ENCODE measurements at places on chromosomes 4 and X. TPM values are rescaled to one million over a fixed set of nuclear protein-coding genes. Genes with fewer than 3 reads are reported as not detected.

KIAA1210 gene
- not detected for total RNA-seq

DRP2 gene
- total RNA-seq, result 0.23 TPM

TMPRSS11E gene
- total RNA-seq, result not detected

GAGE12E gene
- total RNA-seq, result not detected

FATE1 gene
- not detected for total RNA-seq

FOXP3 gene
- total RNA-seq, result 0.28 TPM

ABHD18 gene
- 7.8 TPM for total RNA-seq

AASDH gene
- total RNA-seq, result 7.9 TPM

CT45A3 gene
- not detected for total RNA-seq

FOXR2 gene
- total RNA-seq, result not detected

UBE2D3 gene
- total RNA-seq, result 234 TPM

DNA sequence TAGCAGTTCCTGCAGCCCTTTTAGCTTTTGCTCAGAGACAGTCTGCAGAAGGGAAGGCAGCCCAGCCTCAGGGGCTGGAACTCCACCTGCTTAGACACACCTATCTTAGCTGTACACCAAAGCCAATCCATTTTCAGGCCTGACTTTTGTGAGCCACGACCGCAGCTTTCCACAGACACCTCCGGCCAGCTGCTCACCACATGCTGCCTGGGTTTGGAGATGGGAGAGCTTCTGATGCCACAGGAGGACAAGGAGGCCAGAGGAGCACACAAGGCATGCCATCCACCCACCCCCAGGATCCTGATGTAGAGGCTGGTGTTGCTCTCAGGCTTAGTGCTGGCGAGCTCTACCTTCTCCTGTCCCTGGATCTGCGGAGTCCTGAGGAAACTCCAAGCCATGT is 141.8 kb upstream of the NALF2 start:
- no peak for DNase-seq
- no peak overlapping the region for H3K4me3 ChIP-seq

DNA sequence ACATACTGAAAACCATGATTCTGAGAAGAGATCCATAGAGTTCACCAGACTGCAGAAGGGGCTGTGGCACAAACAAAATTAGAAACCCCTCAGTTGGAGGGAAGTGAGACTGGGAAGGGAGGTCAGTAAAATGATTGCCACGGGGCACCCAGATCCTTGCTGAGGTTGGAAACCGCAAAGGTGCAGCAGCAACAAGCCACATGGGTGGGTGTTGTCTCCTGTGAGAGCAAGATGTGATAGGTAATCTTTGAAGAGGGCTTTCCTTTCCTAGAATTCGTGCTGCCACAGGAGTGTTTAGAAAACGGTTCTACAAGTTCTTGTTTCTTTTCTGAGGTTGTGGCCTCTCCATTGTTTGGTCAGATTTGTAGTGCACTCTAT is 85.5 kb downstream of the NFKB1 start:
- H3K27ac ChIP-seq, result no peak overlapping the region
- H3K36me3 ChIP-seq, result peaks cover 46% of the 10 kb centered on the region
- peaks cover 10% of the 10 kb centered on the region for H3K4me1 ChIP-seq

DNA sequence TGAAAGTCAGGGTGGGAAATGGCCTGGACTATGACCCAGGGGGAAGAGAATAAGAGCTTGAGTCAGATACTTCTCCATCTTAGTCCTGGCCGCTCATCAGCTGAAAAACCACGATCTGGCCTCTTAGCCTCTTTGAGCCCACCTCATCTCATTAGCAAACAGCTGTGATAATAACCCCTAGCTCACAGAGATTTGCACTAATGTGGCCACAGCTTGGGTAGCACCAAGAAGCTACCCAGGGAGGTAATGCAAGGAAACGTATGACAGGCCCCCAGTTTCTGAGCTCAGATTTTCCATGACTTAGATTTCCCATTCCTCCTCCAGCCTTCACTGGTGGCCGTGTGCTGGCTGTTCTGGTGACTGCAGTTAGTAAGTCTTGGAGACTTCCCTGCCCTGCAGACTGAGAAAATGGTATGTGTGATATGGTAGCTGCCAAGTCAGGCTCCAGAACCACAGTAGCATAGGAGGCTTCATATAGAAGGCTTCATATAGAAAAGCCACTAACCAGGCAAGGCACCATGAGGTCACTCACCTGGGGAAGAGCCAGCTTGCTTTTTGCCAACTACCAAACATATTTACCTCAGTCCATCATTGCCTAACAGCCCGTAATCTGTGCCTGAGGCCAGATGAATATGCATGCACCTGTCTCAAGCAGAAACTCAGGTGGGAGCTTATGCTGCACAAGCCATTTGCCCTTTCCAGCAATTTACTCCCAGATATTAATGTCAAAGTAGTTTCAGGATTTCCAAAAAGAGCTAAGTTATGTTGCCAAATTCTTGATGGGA is 51.4 kb upstream of the GABRE start:
- no peak overlapping the region for H3K4me3 ChIP-seq
- no peaks in the 10 kb centered on the region for H3K27me3 ChIP-seq
- no peaks in the 10 kb centered on the region for H3K36me3 ChIP-seq
- H3K27ac ChIP-seq, result no peak overlapping the region
- H3K4me1 ChIP-seq, result no peaks in the 10 kb centered on the region

GRCh38 chrX:74371425-74372222 is 49.7 kb upstream of the SLC16A2 start:
- H3K36me3 ChIP-seq, result no peaks in the 10 kb centered on the region
- no peak for DNase-seq

GRCh38 chrX:24999511-24999910 is 16.3 kb downstream of the ARX start:
- peaks cover 10% of the 10 kb centered on the region for H3K4me1 ChIP-seq
- H3K4me3 ChIP-seq, result no peak overlapping the region
- H3K36me3 ChIP-seq, result peaks cover 9% of the 10 kb centered on the region

GRCh38 chr4:86816501-86817273 is 32.5 kb downstream of the SLC10A6 start:
- no peaks in the 10 kb centered on the region for H3K27me3 ChIP-seq
- no peak overlapping the region for H3K27ac ChIP-seq
- DNase-seq, result no peak
- peaks cover 27% of the 10 kb centered on the region for H3K36me3 ChIP-seq

GRCh38 chr4:78776729-78777575 is 802 bp downstream of the BMP2K start:
- H3K27ac ChIP-seq, result peak overlapping the region; percentile 83
- DNase-seq, result peak; percentile 91
- H3K4me1 ChIP-seq, result peaks cover 22% of the 10 kb centered on the region
- no peaks in the 10 kb centered on the region for H3K36me3 ChIP-seq
- no peaks in the 10 kb centered on the region for H3K27me3 ChIP-seq

DNA sequence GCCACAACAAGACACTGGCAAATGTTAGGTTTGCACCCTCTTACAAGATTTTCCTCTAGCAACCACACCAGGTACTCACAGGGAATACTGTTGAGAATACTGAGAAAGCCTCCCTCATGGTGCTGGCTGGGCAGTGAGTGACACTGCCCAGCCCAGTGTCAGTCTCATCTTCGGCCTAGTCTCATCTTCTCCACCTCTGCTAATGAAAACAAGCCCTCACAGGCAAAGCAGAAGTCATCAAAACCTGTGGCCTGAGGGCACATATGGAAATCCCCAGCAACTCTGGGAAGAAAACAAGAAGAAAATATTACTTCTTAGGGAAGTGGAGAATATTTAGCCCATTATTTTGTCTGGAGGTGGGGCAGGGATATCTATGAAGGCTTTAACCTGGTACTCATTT is 7.9 kb upstream of the ADAM29 start:
- H3K27ac ChIP-seq, result no peak overlapping the region
- H3K4me3 ChIP-seq, result no peak overlapping the region
- peaks cover 2% of the 10 kb centered on the region for H3K36me3 ChIP-seq
- no peaks in the 10 kb centered on the region for H3K4me1 ChIP-seq
- H3K27me3 ChIP-seq, result peaks cover 5% of the 10 kb centered on the region
- DNase-seq, result no peak

GRCh38 chr4:152255437-152255836 is 280.5 kb downstream of the FBXW7 start:
- H3K27me3 ChIP-seq, result no peaks in the 10 kb centered on the region
- peaks cover 2% of the 10 kb centered on the region for H3K36me3 ChIP-seq
- DNase-seq, result no peak
- H3K4me1 ChIP-seq, result peaks cover 11% of the 10 kb centered on the region
- no peak overlapping the region for H3K4me3 ChIP-seq

DNA sequence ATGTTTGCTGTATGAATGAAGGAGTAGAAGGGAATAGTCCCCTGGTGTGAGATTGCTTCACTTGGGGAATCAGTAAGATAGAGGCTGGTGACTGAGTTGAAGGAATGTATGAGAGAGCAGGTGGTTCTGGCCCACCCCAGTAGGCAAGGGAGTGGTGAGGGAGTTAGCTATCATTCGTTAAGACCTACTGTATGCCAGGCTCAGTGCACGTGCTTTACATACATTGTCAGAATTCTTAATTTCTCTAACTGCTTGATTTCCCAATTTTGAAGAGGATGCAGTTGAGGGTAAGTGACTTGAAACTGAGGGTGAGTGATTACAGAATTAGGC is 700 bp downstream of the VMA21 start:
- no peaks in the 10 kb centered on the region for H3K36me3 ChIP-seq
- peak overlapping the region; percentile 75 for H3K4me3 ChIP-seq
- peaks cover 35% of the 10 kb centered on the region for H3K4me1 ChIP-seq
- no peaks in the 10 kb centered on the region for H3K27me3 ChIP-seq

- H3K27me3 ChIP-seq, result no peaks in the 10 kb centered on the region
- no peak overlapping the region for H3K4me3 ChIP-seq
- H3K4me1 ChIP-seq, result no peaks in the 10 kb centered on the region
Measured at GRCh38 chr4:90922174-90922573, 795.0 kb downstream of the CCSER1 start.

- no peak for DNase-seq
- H3K27me3 ChIP-seq, result no peaks in the 10 kb centered on the region
- peaks cover 35% of the 10 kb centered on the region for H3K4me1 ChIP-seq
- H3K4me3 ChIP-seq, result no peak overlapping the region
Measured at GRCh38 chr4:102871772-102872171, 3.0 kb downstream of the CISD2 start.

- H3K4me3 ChIP-seq, result no peak overlapping the region
- no peaks in the 10 kb centered on the region for H3K36me3 ChIP-seq
- no peak overlapping the region for H3K27ac ChIP-seq
- DNase-seq, result no peak
Measured at GRCh38 chr4:138902705-138903104, 112.9 kb upstream of the NOCT start.

DNA sequence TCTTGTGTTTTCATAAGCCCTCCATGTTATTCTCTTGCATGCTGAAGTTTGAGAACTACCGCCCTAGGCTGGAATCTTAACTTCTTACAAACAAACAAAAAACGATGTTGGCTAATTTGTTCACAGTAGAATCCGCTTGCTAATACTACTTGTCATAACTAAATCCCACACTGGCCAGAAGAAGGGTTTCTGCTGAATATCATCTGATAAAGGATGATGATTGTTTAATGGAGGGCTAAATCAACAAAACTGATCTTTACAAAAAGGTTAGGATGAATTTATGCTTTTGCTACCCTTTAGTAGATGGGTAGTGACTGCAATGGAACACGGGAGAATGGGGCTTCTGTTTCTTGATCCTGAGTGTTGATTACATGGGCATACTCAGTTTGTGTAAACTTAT is 42.3 kb downstream of the SPATA4 start:
- no peaks in the 10 kb centered on the region for H3K36me3 ChIP-seq
- DNase-seq, result no peak
- no peaks in the 10 kb centered on the region for H3K27me3 ChIP-seq

DNA sequence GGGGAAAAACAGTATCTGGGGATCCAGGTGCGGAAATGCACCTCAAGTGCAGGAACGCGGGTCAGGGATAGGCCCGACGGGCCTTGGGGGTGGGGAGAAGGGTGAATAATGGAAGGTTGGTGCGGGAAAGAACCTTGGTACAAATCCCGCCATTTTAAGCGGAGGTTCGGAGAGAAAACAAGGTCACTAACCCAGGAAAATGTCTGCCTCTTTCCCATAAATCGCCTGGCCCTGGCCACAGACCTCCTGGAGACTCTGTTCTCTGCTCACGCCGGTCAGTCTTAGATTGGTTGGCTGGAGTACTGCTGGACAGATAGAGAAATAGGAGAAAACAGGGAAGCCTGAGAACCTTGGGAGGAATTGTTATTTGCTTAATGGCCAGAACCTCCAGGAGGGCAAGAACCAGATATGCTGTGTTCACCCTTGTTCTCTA is 897 bp upstream of the FBXL5 start:
- H3K27me3 ChIP-seq, result no peaks in the 10 kb centered on the region
- H3K36me3 ChIP-seq, result no peaks in the 10 kb centered on the region
- H3K4me3 ChIP-seq, result peak overlapping the region; percentile 88
- no peak for DNase-seq
- peaks cover 67% of the 10 kb centered on the region for H3K4me1 ChIP-seq
- peak overlapping the region; percentile 100 for H3K27ac ChIP-seq

DNA sequence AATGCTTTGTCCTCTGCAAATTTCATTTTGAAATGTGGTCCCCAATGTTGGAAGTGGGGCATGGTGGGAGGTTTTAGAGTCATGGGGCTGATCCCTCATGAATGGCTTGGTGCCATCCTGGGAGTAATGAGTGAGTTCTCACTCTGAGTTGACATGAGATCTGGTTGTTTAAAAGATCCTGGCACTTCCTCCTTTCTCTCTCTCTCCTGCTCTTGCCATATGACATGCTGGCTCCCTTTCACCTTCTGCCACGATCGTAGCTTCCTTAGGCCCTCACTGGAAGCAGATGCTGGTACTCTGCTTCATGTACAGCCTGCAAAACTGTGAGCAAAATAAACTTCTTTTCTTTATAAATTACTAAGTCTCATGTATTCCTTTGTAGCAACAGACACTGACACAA is 262.0 kb downstream of the IL15 start:
- H3K4me3 ChIP-seq, result no peak overlapping the region
- DNase-seq, result no peak
- no peak overlapping the region for H3K27ac ChIP-seq
- no peaks in the 10 kb centered on the region for H3K27me3 ChIP-seq
- H3K4me1 ChIP-seq, result peaks cover 14% of the 10 kb centered on the region

- H3K27me3 ChIP-seq, result no peaks in the 10 kb centered on the region
- no peak for DNase-seq
- H3K4me3 ChIP-seq, result no peak overlapping the region
- peaks cover 47% of the 10 kb centered on the region for H3K4me1 ChIP-seq
- H3K36me3 ChIP-seq, result peaks cover 31% of the 10 kb centered on the region
Measured at GRCh38 chr4:158155656-158156356, 17.0 kb downstream of the GASK1B start.

GRCh38 chr4:93657527-93657926 is 171.0 kb upstream of the ATOH1 start:
- DNase-seq, result no peak
- no peak overlapping the region for H3K4me3 ChIP-seq
- H3K27me3 ChIP-seq, result no peaks in the 10 kb centered on the region
- H3K36me3 ChIP-seq, result no peaks in the 10 kb centered on the region

DNA sequence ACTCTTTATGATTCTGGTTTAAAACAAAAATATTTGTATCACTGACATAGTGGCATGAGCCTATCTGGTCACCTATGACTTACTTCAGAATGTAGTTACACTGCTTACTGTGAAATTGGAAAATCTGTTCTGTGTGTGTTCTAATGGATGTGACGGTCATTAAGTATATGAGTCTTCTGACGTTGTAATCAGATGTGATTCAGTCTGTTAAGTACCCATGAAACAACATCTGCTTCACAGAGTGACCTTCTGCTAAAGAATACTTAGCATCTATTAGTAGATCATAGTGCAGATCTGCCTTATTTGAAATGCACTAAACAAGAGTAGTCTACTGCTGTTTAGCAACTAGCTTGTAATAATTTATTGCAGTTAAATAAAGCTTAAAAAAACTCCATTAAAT is 317.1 kb downstream of the DCTD start:
- H3K27ac ChIP-seq, result no peak overlapping the region
- H3K4me1 ChIP-seq, result peaks cover 14% of the 10 kb centered on the region
- H3K36me3 ChIP-seq, result no peaks in the 10 kb centered on the region
- H3K27me3 ChIP-seq, result no peaks in the 10 kb centered on the region
- DNase-seq, result no peak

- no peak for DNase-seq
- no peak overlapping the region for H3K27ac ChIP-seq
- peaks cover 30% of the 10 kb centered on the region for H3K4me1 ChIP-seq
- no peak overlapping the region for H3K4me3 ChIP-seq
- no peaks in the 10 kb centered on the region for H3K27me3 ChIP-seq
Measured at GRCh38 chr4:30821275-30821674, 101.1 kb downstream of the PCDH7 start.
